Pulmonary artery endothelial cell (primary cell): ENCODE measurements at places on chromosomes 2 and 18. TPM values are rescaled to one million over a fixed set of nuclear protein-coding genes. Genes with fewer than 3 reads are reported as not detected.

DNA sequence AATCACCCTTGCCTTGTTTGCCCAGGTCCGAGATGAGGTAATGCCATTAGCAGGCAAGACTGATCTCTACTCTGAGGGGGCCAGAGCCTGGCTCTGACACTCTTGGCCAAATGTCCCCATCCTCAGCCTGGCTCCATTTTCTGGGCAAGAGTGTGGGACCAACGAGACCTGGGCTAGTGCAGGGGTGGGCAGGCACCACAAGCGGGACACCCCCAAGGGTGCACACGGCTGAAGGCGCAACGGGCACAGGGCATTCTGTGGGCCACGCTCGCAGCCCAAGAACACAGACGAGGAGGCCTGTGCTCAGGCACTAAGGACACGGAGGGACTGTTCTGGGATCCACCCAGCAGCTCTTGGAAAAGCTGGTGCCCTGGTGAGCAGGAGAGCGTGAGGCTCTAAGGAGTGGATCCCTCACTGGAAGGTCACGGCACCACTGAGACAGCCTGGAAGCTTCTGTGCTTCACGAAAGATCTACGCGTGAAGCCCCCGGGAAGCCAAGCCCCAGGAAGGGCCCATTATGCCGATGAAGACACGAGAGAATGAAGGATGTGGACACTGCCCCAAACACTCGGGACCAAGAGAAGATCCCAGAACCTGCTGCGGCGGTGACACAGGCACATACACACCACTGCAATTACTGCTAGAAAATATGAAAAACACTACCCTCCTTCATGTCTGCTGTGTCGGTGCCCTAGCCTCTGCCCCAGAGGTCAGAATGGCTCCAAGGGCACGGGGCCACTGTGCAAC, 138.2 kb downstream of the HDAC4 start:
- no peak for DNase-seq

DNA sequence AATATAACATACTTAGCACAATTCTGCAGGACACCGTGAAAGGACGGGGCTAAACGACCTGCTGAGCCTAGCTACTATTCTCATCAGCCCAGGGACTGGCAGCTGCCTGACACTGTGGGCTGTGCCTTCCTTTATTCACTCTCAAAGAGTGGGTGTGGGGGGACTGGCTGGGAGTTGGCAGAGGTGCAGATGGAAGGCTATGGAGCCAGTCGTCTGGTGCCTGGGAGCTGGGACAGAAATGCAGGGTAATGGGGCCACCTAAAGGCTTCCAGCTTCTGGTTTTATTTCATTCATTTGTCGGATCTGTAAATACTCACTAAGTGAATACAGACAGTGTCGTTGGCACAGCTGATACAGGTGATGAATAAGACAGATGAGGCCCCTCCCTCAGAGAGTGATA, 56.0 kb upstream of the NFU1 start:
- no peak for DNase-seq

- DNase-seq: no peak
Observed at GRCh38 chr2:156038021-156038420, 294.5 kb downstream of the NR4A2 start.

DNA sequence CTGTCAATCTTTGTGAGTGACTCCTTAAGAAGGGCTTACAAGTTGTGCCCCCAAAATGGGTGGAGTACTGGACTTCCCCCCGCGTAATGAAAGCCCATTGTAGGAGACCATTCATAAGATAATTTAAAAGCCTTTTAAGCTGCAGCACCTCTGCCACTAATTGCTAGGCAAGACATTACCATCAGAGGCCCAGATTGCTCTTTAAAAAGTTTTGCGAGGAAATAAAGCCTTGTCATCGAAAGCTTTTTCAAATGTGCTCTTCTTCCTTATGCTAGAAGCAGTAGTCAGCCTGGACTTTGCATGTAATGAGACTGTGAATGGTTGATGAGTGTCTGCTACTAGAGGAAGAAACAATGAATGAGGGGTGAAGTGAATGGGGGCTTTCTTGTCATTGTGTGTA, 345.3 kb upstream of the CDH2 start:
- DNase-seq: no peak

- no peak for DNase-seq
Observed at GRCh38 chr2:199309973-199310372, 147.8 kb downstream of the SATB2 start.

DNA sequence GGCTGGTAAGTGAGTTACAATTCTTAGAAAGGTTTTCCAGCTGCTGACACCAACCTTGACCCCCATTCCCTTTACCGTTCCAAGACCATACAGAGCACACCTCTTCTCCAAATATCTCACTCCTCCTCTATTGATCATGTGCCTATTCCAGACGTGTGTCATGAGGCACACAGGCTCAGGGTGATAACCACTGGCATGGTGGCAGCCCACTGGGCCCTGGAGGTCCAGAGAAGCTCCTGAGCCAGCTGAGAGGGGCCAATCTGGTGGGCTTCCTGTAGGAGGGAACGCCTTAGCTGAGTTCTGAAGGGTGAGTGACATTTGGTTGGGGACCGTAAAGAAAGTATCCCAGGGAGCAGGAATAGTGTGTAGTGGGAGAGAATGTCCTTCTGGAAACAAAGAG, 28.3 kb downstream of the ZAP70 start:
- no peak for DNase-seq

- no peak for DNase-seq
Observed at GRCh38 chr18:79512461-79513380, 117.0 kb downstream of the NFATC1 start.

DNA sequence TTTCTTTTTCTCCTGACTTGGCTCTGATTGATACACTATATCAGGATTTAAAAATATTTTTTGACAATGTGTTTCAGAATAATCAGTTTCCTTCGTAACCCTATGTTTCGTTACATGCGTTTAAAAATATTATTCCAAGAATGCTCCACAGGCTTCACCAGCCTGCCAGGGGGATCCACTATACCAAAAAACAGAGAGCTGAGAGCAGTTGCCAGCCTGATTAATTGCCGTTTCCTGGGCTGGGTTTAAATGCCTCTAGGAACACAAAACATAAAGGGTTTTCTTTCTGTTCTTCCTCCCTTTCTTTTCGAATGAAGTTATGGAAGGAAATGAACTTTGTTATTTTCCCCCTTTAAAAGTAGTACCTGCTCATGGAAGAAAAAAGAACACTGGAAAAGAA, 47.9 kb downstream of the LRRFIP1 start:
- DNase-seq: no peak

- no peak for DNase-seq
Observed at GRCh38 chr2:157479081-157480027, 35.5 kb upstream of the CYTIP start.

DNA sequence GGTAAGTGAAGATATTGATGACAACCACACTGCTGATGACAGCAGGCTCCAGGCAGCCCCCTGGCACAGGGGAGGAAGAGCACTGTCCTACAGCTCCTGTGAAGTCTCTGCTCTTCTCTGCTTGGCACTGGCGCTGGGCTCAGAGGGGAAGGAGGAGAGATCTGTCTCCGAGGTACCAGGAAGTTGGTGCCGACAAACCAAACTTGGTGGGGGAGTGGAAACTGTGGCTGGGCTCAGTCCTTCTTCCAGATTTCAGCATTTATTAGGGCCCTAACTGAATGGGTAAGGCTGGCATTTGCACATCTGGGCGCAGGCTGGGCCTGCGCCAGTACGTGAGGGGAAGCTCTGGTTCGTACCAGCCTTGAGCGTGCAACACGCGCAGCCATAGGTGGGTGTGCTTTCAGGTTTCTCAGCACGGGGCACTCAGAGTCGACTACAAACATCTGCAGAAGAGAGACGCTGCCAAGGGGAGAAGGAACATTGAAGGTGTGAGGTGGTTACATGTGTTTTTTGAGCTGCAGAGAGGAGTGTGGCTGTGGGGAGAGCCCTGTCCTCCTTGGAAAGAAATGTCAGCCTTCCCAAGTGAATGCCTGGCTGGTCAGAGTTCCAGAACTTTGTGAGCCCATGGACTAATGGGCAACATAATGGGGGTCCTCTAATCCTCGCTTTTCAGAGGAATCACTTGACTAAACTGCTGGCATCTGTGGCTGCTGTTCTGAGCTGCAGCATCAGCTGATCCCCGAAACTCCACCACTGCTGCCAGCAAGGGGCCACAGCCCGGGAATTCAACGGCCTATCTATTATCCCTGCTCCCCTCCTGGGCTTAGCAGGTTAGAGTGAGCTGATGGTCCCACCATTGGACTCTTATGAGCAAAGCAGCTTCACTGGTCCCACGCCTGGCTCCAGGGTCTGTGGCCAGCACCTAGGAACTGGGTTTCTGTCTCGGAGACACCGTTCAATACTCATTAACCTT, 55.2 kb upstream of the SEMA4C start:
- DNase-seq: no peak

GRCh38 chr2:134462791-134463698, 209.2 kb downstream of the MGAT5 start:
- no peak for DNase-seq

GRCh38 chr2:144349674-144350073, 170.2 kb downstream of the ZEB2 start:
- no peak for DNase-seq

DNA sequence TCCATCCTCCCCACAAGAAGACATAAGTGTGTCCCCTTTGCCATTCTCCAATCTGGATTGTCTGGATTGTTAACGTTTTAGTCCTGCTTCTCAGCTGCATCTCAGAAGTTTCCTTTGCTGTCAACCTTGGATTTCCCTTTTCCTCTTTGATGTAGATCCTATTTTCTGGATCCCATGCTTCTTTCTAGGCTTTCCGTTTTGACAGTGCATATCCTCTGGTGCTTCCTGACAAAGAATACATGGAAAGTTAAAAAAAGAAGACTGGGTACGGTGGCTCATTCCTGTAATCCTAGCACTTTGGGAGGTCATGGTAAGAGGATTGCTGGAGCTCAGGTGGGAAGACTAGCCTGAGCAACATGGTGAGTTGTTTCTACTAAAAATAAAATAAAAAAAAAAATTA, 26.8 kb downstream of the ABI2 start:
- no peak for DNase-seq

DNA sequence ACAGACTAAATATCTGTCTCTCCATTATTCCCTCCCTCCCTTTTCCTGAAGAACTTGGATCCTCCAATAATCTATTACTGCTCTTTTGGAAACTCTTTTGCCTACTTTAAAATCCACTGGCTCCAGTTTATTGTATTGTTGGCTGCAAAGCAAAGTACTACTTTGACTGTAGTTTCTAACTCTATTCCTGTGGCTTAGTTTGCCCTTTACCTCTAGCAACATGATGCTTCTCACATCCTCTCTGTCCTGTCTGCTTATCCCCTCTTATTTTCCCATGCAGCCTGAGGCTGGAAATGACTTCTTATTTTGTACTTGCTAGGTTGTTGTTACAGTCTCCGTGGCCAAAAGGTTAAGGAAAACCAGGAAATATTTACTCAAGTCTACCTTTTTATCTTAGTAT, 26.8 kb downstream of the PDK1 start:
- DNase-seq: no peak

DNA sequence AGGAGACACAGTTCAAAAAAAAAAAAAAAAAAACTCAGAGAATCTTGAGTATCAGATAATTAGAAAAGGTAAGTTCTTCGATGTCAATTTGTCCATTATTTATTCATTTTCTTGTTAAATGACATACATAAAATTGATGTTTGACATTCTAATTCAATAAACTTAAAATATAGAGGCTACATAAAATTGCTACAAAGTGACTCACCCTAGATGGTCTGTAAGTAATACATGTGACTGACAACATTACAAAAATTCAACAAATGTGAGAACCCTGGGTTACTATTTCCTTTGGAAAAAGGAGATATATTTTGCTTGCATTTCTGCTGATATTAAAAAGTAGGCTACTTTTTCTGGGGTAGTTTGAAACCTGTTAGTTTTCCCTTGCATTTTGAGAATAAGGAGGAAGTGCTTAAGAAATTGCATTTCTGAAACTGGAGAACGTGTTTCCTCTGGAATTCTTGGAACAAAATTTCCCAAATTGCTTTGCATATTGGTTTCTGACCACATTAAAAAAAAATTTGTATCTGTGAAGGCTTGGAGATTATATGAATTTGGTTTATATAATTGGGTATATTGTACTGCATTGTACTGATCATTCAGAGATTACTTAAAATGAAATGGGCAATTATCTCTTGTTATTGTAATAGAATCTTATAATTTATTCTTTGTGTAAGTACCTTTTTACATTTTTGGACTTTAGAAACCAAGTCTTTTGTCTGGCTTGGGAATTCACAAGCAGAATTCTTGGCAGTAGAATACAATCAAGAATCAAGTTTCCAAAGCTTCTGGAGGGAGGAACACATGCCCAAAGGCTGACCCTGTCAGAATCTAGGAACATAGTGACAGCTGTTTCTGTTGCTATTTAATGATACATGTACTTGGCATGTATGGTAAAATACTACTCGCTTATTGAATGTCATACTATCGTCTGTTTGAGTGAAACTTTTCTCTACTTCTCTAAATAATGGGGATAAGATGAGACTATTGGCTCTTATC, 106.1 kb downstream of the DSEL start:
- no peak for DNase-seq

- DNase-seq: no peak
Observed at GRCh38 chr2:8821276-8822217, 15.9 kb downstream of the KIDINS220 start.

GRCh38 chr2:46216213-46216612, 81.0 kb upstream of the EPAS1 start:
- no peak for DNase-seq

DNA sequence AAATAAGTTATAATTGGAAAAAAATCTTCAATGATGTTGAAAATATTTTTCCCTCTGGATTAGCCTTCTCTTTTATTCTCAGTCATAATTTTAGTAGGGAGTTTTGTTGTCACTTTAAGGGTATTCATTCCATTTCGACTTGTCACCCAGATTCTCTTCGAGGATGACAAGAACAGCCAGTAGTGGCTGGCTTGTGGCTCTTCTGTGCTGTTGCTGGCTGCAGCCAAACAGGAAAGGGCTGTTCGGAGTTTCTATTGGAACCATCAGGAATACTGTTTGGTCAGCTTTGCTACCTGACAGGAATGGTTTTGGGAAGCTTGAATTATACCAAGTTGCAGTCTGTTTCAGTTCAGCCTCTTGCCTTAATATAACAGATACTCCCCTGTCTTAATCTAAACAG, 41.6 kb downstream of the MGAT5 start:
- no peak for DNase-seq

GRCh38 chr2:38658613-38659012, 7.3 kb upstream of the GALM start:
- no peak for DNase-seq

GRCh38 chr18:9876867-9877654, 8.7 kb upstream of the TXNDC2 start:
- DNase-seq: peak; percentile 79

- DNase-seq: no peak
Observed at GRCh38 chr2:231010201-231010730, 14.3 kb downstream of the SPATA3 start.

DNA sequence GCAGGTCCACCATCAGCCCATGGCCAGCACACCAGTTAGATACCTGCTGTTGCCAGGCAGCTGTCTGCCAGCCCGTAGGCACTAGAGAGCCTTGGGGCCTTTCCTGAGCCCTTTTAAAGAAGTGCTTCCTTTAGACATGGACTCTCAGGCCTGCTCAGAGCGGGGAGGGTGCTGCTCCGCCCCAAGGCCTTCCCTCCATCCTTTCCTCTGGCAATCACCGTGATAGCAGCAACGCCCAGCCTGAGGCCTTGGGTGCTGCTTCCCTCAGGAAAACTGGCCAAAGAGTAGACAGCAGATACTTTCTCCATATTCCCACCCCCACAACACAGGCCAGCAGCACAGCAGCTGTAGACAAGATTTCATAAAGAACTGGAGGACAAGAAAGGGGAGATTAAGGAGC, 22.3 kb upstream of the C1QL2 start:
- no peak for DNase-seq

HNMT gene
- 9.2 and 11.3 TPM in 2 replicates for total RNA-seq

UGT1A7 gene
- total RNA-seq: not detected in 2 replicates

SERPINB12 gene
- total RNA-seq: not detected in 2 replicates

HOXD3 gene
- total RNA-seq: not detected in 2 replicates

IL1F10 gene
- total RNA-seq: not detected in 2 replicates

TRABD2A gene
- total RNA-seq: 0.59 and 0.92 TPM in 2 replicates

HOXD12 gene
- not detected in 2 replicates for total RNA-seq
